ENCODE measurements at places on chromosomes 6 and 20.
A peak's percentile ranks its signal among the peaks of the same experiment; 100 is the strongest.

DNA sequence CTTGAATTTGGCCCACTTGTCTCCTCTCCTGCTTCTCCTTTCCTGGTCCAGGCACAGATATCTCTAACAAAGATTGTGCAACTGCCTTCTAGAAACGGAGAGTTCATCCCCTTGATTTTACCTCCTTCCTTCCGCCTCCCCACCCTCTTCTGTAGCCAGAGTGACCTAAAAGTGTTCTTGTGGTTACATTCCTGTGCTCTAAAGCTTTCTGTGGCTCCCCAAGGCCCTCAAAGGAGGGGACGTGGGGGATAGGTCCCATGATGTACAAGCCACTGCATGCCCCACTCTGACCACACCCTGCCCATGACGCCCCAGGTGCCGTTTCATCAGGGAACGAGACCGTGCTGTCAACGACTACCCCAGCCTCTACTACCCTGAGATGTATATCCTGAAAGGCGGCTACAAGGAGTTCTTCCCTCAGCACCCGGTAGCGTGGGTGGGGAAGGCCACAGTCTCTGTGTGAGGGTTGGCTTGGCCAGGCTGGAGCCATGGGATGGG is 8.2 kb downstream of the CDC25B start:
- DNase-seq = no peak

DNA sequence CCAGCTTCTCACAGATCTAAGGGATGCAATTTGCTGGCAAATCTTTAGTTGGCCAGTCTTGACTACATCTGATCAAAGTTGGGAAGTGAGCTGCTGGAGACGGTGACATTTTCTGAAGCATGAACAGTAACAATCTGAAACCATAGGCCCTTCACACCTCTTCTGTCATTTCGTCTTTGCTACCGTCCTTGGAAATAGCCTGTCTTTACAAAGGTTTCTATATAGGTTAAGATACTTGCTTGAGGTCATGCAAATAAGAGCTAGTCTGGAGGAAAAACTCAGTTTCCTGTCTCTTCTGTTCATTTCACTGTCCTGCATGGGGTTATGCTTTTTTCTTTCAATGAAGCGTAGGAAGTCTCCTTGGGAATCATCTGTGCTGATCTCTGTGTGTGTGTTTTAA is 55.6 kb downstream of the CARMIL1 start:
- DNase-seq = no peak

DNA sequence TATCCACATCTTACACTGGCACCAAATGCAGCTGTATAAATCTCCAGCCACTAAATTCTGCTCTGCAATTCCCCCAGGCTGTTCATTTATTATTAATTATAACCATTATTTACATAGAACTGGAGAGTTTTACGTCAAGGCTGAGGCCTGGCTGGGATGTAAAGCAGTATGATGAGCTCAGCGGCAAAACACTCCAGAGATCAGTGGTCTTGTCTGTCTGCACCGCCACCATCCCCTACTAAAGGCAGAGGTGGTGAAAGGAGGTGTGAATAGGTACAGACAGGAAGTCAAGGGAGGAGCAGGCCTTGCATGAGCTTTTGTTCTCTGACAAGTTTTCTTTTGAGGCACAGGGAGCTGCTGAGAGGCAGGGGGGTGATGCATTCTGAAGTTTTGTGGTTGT is 159.9 kb upstream of the PCSK2 start:
- DNase-seq = no peak

- no peak for DNase-seq
Measured at GRCh38 chr20:20594171-20594530, 118.3 kb downstream of the RALGAPA2 start.

DNA sequence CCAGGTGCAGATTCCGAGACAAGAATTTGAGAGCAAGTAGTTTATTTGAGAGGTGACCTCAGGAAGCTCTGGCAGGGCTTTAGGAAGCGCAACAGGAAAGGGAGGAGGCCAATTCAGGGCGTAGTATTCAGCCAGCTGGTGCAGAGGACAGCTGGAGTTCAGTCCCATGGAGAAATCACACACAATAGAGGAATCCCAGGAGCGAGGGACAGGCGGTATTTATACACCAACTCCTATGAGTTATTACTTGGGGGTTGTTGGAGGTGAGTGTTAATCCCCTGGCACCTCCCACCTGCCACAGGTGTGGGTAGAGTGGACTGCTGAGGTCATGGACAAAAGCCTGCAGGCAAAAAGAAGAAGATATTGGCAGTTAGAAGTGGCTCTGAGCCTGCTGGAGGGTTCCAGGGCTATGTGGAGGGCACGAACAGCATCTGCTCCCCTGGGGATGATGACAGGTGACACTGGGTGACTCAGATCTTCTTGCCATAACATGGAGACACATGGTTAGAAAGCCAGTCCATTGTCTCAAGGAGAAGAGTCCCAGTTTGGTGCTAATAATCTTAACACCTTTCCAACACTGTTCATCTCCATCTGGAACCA is 13.9 kb upstream of the SULF2 start:
- DNase-seq = no peak

DNA sequence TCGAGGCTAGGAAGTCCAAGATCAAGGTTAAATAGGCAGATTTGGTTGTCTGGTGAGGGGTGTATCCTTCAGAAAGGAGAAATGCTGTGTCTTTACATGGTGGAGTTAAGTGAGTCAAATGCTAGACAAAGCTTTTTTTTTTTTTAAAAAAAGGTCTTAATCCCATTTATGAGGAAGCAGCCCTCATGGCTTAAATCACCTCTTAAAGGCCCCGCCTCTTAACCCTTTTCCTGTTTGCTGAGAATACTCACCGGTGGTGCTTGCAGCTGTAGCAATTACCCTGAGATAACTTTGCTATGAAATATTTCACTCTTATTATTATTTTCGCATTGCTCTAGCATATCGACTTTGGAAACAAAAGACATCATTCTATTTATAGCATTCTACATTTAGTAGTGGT is 30.8 kb downstream of the FBXO30 start:
- no peak for DNase-seq

- no peak for DNase-seq
Measured at GRCh38 chr20:63374504-63374903, 13.4 kb upstream of the CHRNA4 start.

- no peak for DNase-seq
Measured at GRCh38 chr6:22027040-22027725, 269.7 kb downstream of the PRL start.

DNA sequence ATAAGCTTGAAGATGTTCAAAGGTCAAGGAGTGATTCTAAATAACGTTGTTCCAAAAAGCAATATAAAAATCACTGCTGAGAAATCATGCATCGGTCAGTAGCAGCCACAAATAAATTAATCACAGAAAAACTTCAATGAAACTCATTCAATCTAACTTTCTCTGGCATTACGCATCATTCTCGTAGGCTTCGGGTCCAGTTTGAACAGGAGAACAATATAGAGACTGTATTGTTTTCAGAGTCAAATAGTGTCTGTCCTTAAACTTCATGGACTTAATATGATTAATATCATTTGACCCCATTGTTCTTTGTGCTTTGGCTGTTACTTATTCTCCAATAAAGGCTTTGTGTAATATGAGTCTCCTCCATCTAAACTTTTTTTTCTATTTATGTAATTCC is 200.4 kb downstream of the C6orf118 start:
- no peak for DNase-seq

DNA sequence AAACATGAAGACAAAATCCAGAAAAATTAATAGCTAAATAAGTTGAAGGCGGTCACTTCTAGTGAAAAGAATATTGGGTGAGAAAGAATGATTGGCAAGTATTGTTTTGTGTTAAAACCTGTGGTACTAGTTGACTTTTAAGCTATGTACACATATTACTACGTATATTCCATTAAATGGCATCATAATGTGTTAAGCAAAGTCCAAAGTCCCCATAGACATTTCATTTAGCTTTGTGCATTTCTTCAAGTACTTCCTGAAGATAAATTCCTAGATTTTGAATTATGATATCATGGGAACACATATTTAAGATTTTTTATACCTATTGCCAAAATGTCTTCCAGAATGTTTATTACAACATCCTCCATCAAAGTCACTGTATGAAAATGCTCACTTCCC is 272.7 kb upstream of the IRAK1BP1 start:
- DNase-seq = no peak

GRCh38 chr6:72363844-72364740 is 257.8 kb upstream of the KCNQ5 start:
- no peak for DNase-seq

DNA sequence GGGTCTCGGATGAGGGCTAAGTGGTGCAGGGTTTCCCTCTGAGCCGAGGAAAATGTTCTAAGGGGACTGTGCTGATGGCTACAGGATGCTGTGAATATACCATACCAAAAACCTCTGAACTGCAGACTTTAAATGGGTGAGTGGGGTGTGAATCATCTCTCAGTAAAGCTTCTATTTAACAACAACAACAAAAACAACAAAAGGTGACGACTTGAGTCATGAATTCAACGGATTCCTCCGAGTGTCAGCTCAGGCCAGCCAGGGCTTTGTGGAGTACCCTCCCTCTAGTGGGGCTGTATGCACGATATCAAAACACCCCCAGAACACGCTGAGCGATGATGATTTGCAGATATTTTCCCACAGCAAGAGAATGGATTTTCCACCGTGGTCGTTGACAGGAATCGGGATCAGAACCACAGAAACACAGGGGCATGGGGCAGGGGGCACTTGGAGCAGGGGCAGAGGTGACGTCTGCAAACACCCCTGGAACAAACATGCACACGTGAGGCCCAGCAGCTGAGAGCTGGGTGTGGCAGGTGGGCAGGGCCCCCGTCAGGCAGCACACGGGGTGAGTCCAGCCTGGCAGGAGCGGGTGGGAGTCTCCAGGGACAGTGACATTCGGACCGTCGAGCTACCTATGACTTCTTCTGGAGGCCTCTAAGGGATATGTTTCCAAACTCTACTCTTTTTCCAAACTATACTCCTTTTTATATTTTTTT is 38.6 kb downstream of the SLC2A4RG start:
- no peak for DNase-seq

- DNase-seq = no peak
Measured at GRCh38 chr6:126117251-126117650, 130.9 kb downstream of the TRMT11 start.

DNA sequence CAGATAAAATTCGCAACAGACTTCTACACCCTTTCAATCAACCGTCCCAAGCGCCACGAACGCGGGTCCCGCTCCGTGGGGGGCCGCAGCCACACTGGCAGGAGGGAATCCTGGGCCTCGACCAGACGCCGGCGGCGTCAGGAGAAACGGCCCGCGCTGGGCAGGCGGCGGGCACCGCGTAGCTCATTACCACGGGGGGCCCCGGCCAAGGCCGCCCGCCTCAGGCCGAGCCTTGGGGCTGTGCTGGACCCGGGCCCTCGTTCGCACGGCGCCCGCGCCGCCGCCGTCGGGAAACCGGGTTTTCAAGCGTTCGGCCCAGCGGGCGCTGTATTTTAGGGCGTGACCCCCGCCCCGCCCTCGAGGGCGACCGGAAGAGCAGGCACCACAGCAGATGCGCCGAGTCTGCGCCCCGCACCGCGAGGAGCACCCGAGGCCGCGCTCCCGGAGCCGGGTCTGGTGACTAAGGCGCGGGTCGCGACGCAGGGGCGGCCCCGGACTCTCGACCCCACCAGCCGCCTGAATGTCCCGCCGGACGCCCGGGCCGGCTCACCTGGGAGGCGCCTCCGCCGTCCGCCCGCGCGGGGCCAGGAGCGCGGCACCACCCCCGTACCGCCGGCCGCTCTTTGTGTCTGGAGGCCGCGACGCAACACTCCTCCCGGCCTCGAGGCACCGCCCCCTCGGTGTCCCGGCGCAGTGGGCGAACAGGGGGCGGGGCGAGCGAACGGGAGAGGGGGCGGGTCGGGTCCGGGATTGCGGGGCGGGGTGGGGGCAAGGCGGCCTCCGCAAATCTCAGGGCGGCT is at the start of gene NINL:
NINL (minus strand) TSS at position 627 of the 800 bp plus-strand sequence. CDS start 58,944 bp downstream, outside the sequence.
- peak; percentile 30 for DNase-seq

- no peak for DNase-seq
Measured at GRCh38 chr6:121603486-121603885, 168.0 kb downstream of the GJA1 start.

GRCh38 chr6:69487688-69488087 is 309.1 kb downstream of the LMBRD1 start:
- no peak for DNase-seq
